ENCODE measurements at places on chromosomes 5 and 9.

DNA sequence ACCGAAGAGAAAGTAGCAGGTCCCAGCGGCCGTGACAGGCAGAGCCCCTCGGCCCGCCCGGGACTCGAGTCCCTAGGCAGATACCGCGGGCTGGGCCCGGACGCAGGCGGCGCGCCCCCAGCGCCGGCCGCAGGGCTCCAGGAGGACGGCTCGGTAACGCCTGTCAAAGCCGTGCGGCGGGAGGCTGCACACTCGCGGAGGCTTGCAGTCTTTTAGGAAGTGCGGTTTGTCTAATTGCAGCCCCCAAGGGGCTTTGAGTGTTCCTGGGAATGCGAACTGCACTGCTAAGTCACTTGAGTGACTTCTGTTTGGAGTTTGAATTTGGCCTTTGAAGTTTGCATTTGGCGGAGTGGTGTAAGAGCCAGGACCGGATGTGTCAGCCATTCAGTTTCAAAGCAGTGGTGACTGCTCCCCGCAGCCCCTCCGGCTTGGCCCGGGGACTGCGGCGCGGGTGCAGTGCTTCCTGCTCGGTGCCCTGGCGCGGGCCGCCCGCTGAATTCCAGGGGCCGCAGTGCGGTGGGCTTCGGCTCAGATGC is 1.3 kb downstream of the MAP3K1 start:
- H3K27ac ChIP-seq: peak overlapping the region; percentile 90
- peak; percentile 58 for DNase-seq
- peaks cover 8% of the 10 kb centered on the region for H3K36me3 ChIP-seq

GRCh38 chr5:125150041-125150669 is 403.7 kb upstream of the ZNF608 start:
- no peaks in the 10 kb centered on the region for H3K27me3 ChIP-seq
- no peak overlapping the region for H3K27ac ChIP-seq
- H3K4me1 ChIP-seq: no peaks in the 10 kb centered on the region
- no peak overlapping the region for H3K4me3 ChIP-seq
- DNase-seq: no peak

DNA sequence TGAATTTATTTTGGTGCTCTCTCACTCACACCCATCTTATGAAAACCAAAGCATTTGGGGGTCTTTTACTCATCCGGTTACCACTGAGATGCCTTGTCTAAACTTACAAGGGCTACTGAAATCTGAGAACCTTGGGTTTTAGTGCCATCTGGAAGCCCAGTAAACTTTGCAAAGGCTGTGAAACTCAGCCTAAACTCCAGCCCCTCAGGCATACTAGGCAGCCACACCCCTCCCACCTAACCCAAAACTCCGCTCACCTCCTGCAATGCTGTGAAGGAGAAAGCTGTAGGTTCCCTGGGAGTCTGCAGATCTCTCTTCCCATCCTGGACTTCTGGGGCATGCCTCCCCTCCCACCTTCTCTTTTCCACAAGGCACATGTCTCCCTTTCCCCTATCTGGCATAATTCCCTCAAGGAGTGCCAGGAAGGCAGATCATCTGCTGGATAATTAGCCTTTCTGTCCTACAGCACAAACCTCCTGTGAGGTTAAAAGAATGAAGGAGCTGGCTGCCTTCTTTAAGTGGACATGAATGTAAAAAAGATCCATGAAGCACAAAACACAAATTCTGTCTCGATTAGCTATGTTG is 71.5 kb upstream of the ANXA1 start:
- no peak for DNase-seq
- no peaks in the 10 kb centered on the region for H3K36me3 ChIP-seq
- H3K4me1 ChIP-seq: no peaks in the 10 kb centered on the region
- H3K27ac ChIP-seq: no peak overlapping the region
- no peaks in the 10 kb centered on the region for H3K27me3 ChIP-seq
- no peak overlapping the region for H3K4me3 ChIP-seq

DNA sequence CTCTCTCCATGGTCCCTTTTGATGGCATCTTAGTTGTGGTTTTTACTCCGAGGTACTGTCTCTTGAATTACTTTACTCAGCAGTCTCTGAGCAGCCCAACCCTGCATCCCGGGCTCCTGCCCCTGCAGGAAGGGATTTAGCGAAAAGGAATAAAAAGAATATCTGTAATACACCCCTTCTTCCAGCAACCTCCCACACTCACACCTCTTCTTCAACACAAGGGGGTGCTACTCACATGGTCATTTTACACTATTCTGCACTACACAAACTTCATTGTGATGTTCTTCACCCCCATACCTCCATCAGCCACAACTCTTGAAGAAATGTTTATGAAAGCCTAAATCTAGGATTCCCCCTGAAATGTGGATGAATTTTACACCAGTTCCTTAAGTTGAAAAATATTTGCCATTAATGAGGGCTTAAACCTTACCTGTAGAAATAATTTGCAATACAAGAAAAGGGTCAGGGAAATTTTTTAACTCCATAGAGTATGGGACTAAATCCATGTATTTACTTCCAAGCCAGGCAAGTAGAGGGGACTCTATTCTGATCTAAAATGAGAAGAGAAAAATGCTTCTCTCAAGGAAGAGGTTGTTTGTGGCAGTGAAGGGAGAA is 26.0 kb downstream of the TPD52L3 start:
- H3K4me1 ChIP-seq: no peaks in the 10 kb centered on the region
- no peak overlapping the region for H3K27ac ChIP-seq

GRCh38 chr5:10958728-10959127 is 197.7 kb upstream of the DAP start:
- H3K4me1 ChIP-seq: no peaks in the 10 kb centered on the region
- H3K4me3 ChIP-seq: no peak overlapping the region
- no peak overlapping the region for H3K27ac ChIP-seq
- DNase-seq: no peak
- no peaks in the 10 kb centered on the region for H3K36me3 ChIP-seq
- no peaks in the 10 kb centered on the region for H3K27me3 ChIP-seq

DNA sequence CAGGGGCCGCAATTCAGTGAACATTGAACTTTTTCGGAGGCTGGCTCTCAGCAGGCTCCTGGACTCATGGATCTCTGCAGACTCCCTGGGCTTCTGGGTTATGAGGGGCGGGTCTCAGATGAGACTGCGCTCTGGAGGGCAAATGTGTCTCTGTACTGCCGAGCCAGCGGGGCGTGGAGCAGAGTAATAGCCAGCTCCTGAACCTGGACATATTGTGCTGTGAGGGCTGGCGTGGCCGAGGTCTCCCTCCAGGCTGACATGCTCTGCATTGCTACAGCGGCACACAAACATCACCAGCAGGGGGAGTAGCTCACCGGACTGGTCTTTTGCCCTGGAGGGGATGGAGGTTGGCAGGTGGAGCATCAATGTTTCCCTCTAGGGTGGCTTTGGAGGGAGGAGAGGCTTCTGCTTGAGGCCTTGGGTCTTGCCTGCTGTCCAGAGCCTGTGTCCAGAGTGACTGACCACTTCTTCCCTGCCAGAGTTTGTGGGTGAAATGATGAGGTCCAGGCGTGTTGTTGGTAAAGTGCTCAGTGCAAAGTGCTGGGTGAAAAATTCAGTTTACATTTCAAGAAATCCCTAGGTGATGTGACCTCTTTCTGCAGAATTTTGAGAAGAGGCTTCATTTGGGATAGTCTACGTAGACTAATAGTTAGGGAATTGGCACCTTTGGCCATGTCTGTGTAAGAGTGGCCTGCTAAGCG is 10.9 kb upstream of the GADD45G start:
- no peaks in the 10 kb centered on the region for H3K36me3 ChIP-seq
- H3K27ac ChIP-seq: no peak overlapping the region
- DNase-seq: peak; percentile 57
- H3K27me3 ChIP-seq: peaks cover 4% of the 10 kb centered on the region
- H3K4me3 ChIP-seq: no peak overlapping the region

DNA sequence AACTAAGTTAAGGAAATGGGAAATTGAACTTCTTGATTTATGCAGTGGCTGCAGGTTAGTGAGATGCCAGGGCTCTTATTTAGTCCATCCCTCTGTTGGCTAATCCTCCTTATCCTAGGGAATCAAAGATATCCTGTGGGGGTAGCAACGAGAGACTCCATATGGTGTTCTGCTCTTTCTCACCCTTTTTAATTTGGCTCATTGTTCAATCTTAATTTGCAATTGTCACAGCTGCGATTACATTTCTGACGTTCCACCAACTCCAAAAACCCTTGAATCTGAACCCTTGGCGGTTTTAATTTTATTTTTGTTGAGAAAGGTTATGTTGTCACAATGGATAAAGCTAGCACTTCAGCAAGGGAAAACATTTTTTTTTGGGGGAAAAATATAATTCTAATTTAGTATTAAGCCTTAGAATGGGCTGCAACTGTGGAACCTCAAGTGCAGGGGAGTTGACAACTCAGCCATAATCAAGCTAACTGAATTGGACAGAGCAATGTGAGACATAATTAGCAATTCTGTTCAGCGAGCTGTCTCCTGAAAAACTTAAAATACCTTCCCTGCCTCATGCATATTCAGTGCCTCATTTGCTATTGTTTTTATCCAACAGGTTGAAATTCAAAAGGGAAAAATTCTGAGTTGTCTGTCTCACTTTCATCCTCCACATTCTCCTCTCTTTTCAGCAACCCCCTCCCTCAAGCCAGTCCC is 91.3 kb downstream of the MAT2B start:
- DNase-seq: no peak
- H3K27ac ChIP-seq: no peak overlapping the region
- no peaks in the 10 kb centered on the region for H3K4me1 ChIP-seq

DNA sequence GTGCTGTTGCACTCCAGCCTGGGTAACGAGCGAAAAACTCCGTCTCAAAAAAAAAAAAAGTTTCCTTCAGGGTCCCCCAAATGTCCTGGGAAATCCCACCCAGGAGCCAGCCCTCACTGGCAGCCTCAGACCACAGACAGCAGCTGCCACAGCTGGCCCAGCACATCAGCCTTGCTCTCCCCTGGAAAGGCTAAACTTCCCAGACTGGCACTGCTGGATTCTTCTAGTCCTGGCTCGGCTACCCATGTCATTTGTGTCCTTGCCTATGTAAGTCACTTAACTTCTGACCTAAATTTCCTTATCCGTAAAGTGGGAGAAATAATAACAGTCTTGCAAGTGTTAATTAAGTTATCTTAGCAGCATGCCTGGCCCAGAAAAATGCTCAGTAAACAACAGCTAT is 8.6 kb upstream of the PRRC2B start:
- no peak for DNase-seq
- no peaks in the 10 kb centered on the region for H3K4me1 ChIP-seq
- H3K4me3 ChIP-seq: no peak overlapping the region
- no peak overlapping the region for H3K27ac ChIP-seq
- no peaks in the 10 kb centered on the region for H3K27me3 ChIP-seq

- H3K36me3 ChIP-seq: no peaks in the 10 kb centered on the region
- no peaks in the 10 kb centered on the region for H3K4me1 ChIP-seq
- DNase-seq: no peak
- H3K27ac ChIP-seq: no peak overlapping the region
Measured at GRCh38 chr9:8391132-8391531, 591.6 kb upstream of the DMAC1 start.

DNA sequence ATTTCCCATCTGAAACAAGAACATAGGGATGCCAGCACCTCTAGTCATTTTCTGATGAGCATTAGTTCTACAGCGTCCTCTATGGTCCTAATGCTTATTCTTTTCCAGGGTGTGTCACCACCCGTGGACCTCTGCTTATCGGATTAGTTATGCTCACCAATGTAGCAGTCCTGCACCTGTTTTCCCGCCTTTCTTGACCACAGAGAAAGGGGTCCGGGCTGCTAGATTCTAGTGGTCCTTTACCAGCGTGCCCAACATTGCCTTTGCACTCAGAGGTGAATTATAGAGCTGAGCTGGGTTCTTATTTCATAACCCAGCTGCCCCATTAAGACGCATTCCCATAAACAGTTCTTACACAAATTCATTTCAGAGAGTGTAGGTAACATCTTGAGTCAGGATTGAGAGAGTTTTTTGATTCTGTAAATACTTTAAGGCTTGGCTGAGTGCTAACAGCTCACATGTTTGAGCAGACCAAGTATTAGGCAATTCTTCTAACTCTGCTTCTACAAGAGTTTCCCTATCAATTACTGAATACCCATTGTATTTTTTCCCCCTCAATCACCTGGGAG is 2205.1 kb upstream of the C9orf72 start:
- no peaks in the 10 kb centered on the region for H3K36me3 ChIP-seq
- DNase-seq: no peak
- H3K27ac ChIP-seq: no peak overlapping the region
- no peaks in the 10 kb centered on the region for H3K4me1 ChIP-seq

DNA sequence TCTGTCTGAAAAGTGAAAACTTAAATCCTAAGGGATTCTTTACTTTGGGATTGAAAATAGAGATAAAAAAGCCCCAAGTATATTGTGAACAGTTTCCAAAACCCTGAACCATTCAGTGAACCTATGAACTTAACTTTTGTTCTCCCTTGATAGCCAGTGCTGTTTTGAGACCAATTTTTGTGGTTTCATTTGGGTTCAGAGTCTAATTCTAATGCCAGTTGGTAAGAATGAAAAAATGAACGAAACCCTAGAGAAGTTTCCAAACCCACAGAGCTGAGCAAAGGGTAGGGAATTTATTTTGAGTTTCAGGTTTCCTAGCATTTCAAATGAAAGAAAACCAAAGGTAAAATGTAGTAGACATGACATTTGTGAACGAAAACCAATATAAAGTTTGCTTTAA is 1366.8 kb downstream of the EFNA5 start:
- no peaks in the 10 kb centered on the region for H3K27me3 ChIP-seq
- no peaks in the 10 kb centered on the region for H3K36me3 ChIP-seq
- no peak overlapping the region for H3K27ac ChIP-seq
- no peaks in the 10 kb centered on the region for H3K4me1 ChIP-seq
- no peak overlapping the region for H3K4me3 ChIP-seq

DNA sequence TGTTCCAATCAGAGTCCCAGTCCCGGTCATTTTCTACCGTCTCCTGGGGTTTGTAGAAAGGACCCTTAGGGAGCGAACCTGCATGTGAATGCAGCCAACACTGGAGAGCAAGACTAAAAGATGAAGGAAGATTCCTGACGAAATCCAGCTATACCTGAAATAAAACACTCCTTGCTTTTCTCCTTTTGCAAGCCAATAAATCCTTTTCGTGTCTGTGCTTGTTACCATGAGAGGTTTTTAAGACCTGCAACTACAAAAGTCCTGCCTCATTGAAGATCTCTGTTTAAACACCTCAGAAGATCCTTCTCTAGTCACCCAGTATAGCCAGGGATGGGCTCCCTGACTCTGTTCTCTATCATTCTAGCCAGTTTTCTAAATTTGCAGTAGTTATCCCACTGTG is 10.0 kb upstream of the SLC34A1 start:
- no peak overlapping the region for H3K4me3 ChIP-seq
- no peaks in the 10 kb centered on the region for H3K27me3 ChIP-seq
- H3K27ac ChIP-seq: peak overlapping the region; percentile 69
- DNase-seq: no peak
- peaks cover 54% of the 10 kb centered on the region for H3K4me1 ChIP-seq

GRCh38 chr9:17116400-17116837 is 18.4 kb upstream of the CNTLN start:
- H3K27me3 ChIP-seq: no peaks in the 10 kb centered on the region
- no peak for DNase-seq
- H3K36me3 ChIP-seq: no peaks in the 10 kb centered on the region
- H3K27ac ChIP-seq: no peak overlapping the region
- H3K4me1 ChIP-seq: no peaks in the 10 kb centered on the region

DNA sequence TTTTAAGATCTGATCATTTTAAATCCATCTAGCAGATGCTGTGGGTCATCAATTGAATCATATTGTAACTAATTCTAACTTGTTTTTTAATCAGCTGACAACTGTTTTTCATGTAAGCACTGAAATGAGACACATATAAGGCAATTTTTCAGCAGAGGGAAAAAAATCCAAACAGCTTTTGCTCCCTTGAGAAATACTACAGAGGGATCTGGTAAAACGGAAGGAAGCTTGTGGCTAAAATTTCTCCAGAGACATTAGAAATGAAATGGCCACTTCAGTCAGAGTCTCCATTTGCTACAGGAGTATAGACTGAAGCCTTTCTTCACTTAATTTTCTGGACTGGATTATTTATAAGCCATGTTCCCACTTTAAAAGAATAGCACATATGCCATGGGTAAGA is 385.9 kb downstream of the MAN2A1 start:
- DNase-seq: no peak
- no peak overlapping the region for H3K4me3 ChIP-seq
- no peaks in the 10 kb centered on the region for H3K4me1 ChIP-seq
- no peaks in the 10 kb centered on the region for H3K36me3 ChIP-seq
- H3K27me3 ChIP-seq: no peaks in the 10 kb centered on the region

Measured in CD4-positive, CD25-positive, alpha-beta regulatory T cell (primary cell).